ENCODE measurements at places on chromosomes 4 and X. TPM values are rescaled to one million over a fixed set of nuclear protein-coding genes. Genes with fewer than 3 reads are reported as not detected.

Gene ZNF732
- not detected for total RNA-seq

Gene ODAM
- not detected for total RNA-seq

Gene ADAM29
- not detected for total RNA-seq

Gene RNF175
- total RNA-seq, result not detected

Gene S100P
- 3.3 TPM for total RNA-seq

Gene CENPVL2
- not detected for total RNA-seq

Gene DCAF12L2
- total RNA-seq, result not detected

Gene NHS
- total RNA-seq, result 2.9 TPM

Gene DMRTC1B
- not detected for total RNA-seq

Gene PRR32
- not detected for total RNA-seq

Gene ANKRD17
- 61.7 TPM for total RNA-seq

Gene PORCN
- total RNA-seq, result 5.0 TPM

Gene PNMA6F
- not detected for total RNA-seq

GRCh38 chrX:69277369-69277990 lies 112.2 kb upstream of the PJA1 start:
- DNase-seq, result no peak

DNA sequence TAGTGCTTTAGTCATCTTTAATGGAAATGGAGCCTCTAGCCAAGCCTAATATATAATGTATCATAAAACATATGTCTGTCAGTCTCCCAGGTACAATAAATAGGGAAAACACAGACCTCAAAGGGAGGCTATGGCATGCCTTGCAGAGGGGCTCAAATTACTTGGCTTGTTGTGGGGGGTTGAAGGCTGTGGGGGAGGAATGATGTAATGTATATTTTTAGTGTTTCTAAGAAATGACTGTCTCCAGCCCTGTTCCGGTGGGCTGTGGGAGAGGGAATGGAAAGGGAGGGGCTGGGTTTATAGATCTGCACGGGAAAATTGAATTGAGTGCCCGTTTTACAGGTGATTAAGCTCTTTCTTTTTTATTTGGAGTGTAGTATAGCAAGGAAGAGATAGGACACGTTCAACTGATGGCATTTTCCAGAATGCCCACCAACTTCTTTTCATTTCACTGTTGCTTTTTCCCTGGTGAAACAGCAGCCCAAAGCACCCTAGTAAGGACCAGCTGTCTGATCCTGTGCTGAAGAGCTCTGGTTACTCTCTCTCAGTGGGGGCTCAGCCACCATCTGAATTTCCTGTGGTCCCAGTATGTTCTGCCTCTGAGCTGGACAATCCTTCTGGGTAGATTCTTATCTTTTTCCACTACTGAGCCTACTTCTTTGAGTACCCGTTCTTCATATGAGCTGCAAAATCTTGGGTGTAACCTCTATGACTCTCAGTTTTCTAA lies 220.7 kb upstream of the CASK start:
- DNase-seq, result no peak

DNA sequence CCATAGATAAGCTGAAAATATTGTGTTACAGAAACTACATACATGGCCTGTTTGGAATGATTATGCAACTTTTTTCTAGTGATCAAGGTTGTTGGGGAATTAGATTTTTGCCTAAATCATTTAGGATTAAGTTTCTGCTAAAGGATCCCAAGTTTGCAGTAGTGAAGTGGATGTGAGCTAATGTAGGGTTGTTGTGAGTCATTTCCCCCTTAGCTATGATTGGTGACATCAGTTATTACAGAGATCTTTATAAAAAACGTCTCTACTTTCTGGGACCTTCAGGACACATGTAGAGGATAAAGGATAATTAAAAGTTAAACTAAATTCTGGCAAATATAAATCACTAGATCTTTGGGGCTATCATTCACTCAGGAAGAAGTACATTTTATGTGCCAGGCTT lies 133.3 kb downstream of the GATB start:
- DNase-seq, result no peak

DNA sequence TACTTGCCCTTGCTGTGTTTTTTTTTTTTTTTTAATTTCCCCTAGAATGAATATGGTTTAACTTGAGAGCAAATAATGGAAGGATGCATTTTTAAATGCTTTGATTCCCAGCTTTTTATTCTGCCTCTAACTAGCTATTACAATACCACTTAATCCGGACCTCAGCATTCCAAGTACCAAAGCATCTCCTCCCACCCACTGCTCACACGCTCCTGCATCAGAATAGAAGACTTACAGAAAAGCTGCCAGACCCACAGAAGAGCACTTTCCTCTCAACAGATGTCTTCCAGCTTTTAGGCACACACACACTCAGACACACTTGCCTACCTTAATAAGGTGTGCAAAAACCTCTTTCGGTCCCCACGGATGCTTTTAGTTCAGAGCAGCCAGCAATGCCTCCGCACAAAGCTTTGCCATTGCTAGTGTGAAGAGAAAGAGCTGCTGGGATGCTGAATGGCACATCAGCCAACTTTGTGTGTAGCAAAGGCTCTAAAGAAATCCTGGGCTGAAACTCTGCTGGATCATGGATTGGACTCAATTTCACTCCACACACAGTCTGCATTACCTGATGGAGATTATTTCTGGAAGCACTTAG lies 1056.2 kb downstream of the DMD start:
- no peak for DNase-seq

DNA sequence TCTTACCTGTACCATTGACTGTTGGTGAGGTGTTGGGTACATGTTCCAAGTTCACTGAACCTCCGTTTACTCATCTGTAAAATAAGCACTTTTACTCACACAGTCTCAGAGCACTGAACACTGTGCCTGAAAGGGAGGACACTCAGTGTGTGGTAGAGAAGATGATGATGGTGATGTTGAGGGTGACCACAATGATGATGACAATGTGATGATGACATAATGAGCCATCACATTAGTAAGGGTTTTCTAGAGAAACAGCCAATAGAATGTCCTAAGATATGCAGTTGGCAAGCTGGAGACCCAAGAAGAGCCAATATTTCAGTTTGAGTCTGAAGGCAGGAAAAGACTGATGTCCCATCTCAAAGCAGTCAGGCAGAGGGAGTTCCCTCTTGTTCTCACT lies 315.4 kb upstream of the IGFBP7 start:
- no peak for DNase-seq

- no peak for DNase-seq
Observed at GRCh38 chrX:21806691-21807090, 32.7 kb upstream of the MBTPS2 start.

DNA sequence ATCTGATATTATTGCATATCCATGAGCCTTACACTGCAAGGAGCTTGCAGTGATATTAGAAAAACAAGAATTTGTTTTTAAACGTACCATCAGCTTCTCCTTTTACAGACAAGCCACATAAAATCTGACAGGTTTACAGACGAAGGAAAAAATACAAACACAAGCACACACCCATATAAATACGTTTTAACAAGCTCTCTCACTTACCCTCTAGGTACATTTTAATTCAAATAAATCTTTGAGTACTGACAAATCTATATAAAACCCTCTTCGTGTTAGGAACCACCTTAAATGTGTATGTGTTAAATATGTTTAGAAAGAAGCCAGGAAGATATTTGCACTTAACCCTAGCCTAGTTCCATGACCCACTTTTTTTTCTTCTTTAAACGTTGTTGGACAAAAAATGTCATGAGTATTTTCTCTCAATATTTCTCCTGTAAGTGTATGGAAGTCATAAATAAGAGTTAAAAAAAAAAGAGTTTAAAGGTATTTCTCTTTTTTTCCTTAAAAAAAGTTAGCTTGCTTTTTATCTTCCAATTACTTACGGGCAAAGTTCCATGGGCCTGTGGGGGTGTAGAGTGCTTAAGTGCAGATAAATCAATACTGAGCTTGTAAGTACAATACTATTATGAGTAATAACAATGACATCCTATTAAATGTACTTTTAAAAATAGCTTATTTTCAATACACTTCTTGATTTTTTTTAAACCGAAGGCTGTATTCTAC lies 1.5 kb downstream of the ARAP2 start:
- DNase-seq, result no peak

GRCh38 chr4:38738940-38739803 lies 43.6 kb downstream of the TLR10 start:
- DNase-seq, result no peak

GRCh38 chr4:1478766-1479355 lies 72.6 kb upstream of the NKX1-1 start:
- DNase-seq, result no peak

- DNase-seq, result no peak
Observed at GRCh38 chrX:54306379-54306778, 51.5 kb downstream of the WNK3 start.

GRCh38 chr4:14117575-14118238 lies 490.2 kb upstream of the BOD1L1 start:
- no peak for DNase-seq

DNA sequence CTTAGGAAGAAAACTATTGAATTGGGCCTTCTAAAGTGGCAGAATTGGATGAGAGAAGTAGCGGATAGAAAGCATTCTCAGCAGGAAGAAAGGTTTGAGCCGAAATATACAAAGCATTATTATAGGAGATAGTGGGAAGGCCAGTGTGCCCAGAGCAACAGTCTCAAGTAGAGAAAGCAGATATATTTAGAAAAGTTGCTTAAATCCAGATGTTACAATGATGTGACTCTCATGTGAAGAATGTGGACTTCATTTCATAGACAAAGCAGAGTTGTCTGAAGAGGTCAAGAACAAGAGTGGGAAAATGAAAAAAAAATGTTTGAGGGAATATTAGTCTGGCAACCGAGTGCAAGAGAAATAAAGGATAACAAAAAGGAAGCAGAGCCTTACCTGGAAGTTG lies 66.9 kb downstream of the SYNPO2 start:
- DNase-seq, result no peak

GRCh38 chr4:5361968-5362367 lies 310.7 kb downstream of the STK32B start:
- no peak for DNase-seq

DNA sequence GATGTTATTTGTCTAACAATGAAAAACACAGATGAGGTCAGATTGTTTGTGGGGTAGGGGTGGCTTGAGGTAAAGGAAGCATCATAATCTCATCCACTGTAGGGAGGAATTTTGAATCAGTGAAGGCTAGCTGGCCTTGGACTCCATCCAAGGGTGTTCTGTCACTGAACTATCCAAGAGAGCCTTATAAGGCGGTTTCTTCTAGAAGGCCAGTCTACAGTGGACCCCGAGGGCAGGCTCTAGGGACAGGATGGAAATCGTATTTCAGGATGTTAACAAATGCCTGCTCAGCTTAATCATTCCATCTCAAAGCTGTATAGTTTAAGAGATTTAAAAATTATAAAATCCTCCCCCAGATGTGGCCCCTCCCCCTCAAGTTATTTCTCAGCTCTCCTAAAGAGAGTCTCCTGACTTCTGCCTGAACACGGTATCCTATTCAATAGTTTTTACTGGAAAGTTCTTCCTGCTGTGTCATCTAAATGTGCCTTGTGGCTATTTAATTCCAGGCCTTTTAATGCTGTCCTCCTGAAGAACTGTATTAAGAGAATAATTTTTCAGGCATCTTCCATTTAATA lies 8.0 kb downstream of the IGFBP7 start:
- DNase-seq, result peak; percentile 53

GRCh38 chr4:1727117-1728031 lies 6.1 kb downstream of the TACC3 start:
- peak; percentile 85 for DNase-seq

GRCh38 chr4:52824603-52825459 lies 37.3 kb upstream of the RASL11B start:
- DNase-seq, result no peak

DNA sequence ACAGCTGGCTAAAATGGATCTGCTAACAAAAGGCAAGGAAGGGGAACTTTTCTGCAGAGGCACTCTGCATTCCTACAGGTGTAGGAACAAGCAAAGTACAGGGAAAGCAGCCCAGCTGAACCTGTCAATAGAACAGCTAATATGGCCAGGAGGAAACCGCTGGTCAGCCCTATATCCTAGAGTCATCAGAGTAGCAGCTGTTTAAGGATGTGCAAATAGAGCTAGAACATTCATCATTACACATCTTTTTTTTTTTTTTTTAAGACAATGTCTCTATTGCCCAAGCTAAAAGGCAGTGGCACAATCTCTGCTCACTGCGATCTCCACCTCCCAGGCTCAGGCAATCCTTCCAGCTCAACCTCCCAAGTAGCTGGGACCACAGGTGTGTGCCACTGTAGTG lies 163.0 kb downstream of the BTC start:
- no peak for DNase-seq

- no peak for DNase-seq
Observed at GRCh38 chr4:13483768-13484121, 395 bp downstream of the RAB28 start.

DNA sequence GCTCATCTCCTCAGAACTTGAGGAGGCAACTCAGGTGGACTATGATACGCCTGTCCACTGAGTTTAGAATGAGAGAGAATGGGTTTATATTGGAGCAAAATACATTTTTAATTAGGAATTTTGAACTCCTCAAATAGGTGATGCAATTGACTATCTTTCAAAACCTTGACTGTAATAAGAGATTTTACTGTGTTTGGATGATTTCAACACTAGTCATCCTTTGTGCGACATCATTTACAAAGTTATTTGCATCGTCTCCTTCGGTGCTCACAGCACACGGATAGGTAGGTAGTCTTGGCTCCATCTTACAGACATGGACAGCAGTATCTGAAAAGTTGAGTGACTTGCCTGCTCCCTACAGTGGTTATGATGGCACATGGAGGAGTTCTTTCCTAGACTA lies 67.0 kb downstream of the AASDH start:
- no peak for DNase-seq

GRCh38 chr4:188106454-188106853 lies 2.9 kb downstream of the TRIML2 start:
- no peak for DNase-seq

All from Peyer's patch (tissue), 4 donors.